Progenitor cell of endocrine pancreas (in vitro differentiated cells): ENCODE measurements at places on chromosomes 3 and 15. TPM values are rescaled to one million over a fixed set of nuclear protein-coding genes. Genes with fewer than 3 reads are reported as not detected.

ADAMTS9 gene
- total RNA-seq = 53.8 and 54.2 TPM in 2 replicates

GRCh38 chr15:77071305-77072223, 655 bp upstream of the TSPAN3 start:
- peak overlapping the region; percentile 66 for H3K27ac ChIP-seq
- DNase-seq = no peak
- H3K4me3 ChIP-seq = peak overlapping the region; percentile 64

GRCh38 chr3:18284716-18285115, 140.4 kb downstream of the SATB1 start:
- no peaks in the 10 kb centered on the region for H3K4me1 ChIP-seq
- DNase-seq = no peak
- no peak overlapping the region for H3K4me3 ChIP-seq
- no peak overlapping the region for H3K27ac ChIP-seq
- no peaks in the 10 kb centered on the region for H3K36me3 ChIP-seq

- H3K27ac ChIP-seq = no peak overlapping the region
- peaks cover 6% of the 10 kb centered on the region for H3K4me1 ChIP-seq
- no peak for DNase-seq
- no peaks in the 10 kb centered on the region for H3K27me3 ChIP-seq
Measured at GRCh38 chr3:36366308-36366707, 14.0 kb upstream of the STAC start.
